ENCODE measurements at places on chromosomes 4 and X. TPM values are rescaled to one million over a fixed set of nuclear protein-coding genes. Genes with fewer than 3 reads are reported as not detected.

DCX gene
- total RNA-seq: not detected

GPR34 gene
- total RNA-seq: 0.11 TPM

TMEM255A gene
- total RNA-seq: 0.13 TPM

UGT2A1 gene
- total RNA-seq: not detected
